IMR-90 (cell line): ENCODE measurements at places on chromosomes 1 and 21. TPM values are rescaled to one million over a fixed set of nuclear protein-coding genes. Genes with fewer than 3 reads are reported as not detected.

DNA sequence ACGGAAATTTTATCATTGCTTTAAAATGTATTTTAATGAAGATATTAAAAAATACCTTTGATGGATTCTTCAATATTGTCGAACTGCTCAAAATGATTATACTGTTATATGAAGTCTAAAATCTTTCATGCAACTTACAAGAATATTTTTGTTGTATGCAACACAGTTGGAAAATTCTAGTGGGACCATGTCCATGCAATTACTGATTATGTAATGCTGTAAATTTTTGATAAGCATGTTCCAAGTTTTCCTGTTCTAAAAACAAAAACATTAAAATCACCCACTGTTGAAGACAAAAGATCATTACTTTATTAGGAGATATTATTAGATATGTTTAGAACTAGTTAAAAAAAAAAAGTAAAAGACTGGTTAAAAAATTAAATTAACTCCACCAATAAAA, 132.8 kb downstream of the NFIA start:
- no peak overlapping the region for H3K27ac ChIP-seq
- H3K27me3 ChIP-seq = no peaks in the 10 kb centered on the region
- H3K4me1 ChIP-seq = no peaks in the 10 kb centered on the region

GRCh38 chr1:88043834-88044233, 640.2 kb upstream of the PKN2 start:
- no peaks in the 10 kb centered on the region for H3K27me3 ChIP-seq
- no peaks in the 10 kb centered on the region for H3K36me3 ChIP-seq
- no peak overlapping the region for H3K4me3 ChIP-seq
- H3K27ac ChIP-seq = no peak overlapping the region

- H3K27me3 ChIP-seq = no peaks in the 10 kb centered on the region; the same call in 1 of the 2 replicates
- no peak for DNase-seq
- H3K4me1 ChIP-seq = no peaks in the 10 kb centered on the region
- no peak overlapping the region for H3K4me3 ChIP-seq
- no peak overlapping the region for H3K27ac ChIP-seq
These were observed 49.0 kb upstream of the DISP3 start for GRCh38 chr1:11429935-11430334.

- H3K4me3 ChIP-seq = no peak overlapping the region
- H3K4me1 ChIP-seq = no peaks in the 10 kb centered on the region
- no peak for DNase-seq
- no peaks in the 10 kb centered on the region for H3K27me3 ChIP-seq
- no peaks in the 10 kb centered on the region for H3K36me3 ChIP-seq
- H3K27ac ChIP-seq = no peak overlapping the region
These were observed 127.3 kb upstream of the PLD5 start for GRCh38 chr1:242651817-242652216.

GRCh38 chr1:229964281-229964680, 102.8 kb upstream of the GALNT2 start:
- no peak overlapping the region for H3K4me3 ChIP-seq
- H3K4me1 ChIP-seq = no peaks in the 10 kb centered on the region
- H3K36me3 ChIP-seq = no peaks in the 10 kb centered on the region
- no peaks in the 10 kb centered on the region for H3K27me3 ChIP-seq
- DNase-seq = no peak
- no peak overlapping the region for H3K27ac ChIP-seq

DNA sequence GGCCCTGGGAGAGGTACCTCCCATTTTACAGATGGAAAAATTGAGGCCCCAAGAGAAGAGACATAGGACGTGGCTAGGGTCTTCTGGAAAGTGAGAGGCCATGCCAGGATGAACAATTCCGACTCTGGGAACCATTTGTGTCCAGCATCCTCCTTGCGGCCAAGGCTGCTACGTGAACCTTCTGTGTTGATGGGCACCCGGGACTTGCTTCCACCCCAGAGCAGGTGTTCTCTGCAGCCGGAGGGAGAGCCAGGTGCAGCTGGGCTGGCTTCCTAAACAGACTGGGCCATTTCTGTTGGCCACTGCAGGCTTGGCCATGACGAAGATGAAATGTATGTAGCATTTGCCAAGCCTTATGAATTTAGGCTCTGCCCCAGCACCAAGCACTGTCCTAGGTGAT, 118.9 kb downstream of the PRDM2 start:
- no peak overlapping the region for H3K4me3 ChIP-seq
- H3K27ac ChIP-seq = no peak overlapping the region
- peaks cover 2% of the 10 kb centered on the region for H3K36me3 ChIP-seq
- no peak for DNase-seq
- H3K27me3 ChIP-seq = no peaks in the 10 kb centered on the region

DNA sequence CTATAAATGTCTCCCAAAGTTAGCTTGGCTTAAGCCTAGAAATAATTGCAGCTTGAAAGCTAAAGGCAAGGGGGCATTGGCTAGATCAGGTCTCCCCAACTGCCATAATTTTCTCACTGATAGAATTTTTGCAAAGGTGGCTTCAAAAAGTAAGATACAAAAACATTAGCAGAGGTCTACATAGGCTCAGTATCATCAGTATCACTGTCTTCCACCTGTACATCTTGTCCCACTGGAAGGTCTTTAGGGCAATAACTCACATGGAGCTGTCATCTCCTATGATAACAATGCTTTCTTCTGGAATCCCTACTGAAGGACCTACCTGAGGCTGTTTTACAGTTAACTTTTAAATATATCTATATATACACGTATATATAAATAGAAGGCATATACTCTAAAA, 14.9 kb downstream of the OSBPL9 start:
- H3K4me1 ChIP-seq = peaks cover 3% of the 10 kb centered on the region
- no peak overlapping the region for H3K27ac ChIP-seq
- no peaks in the 10 kb centered on the region for H3K27me3 ChIP-seq

GRCh38 chr1:76053021-76053420, 21.5 kb upstream of the ST6GALNAC3 start:
- no peak overlapping the region for H3K27ac ChIP-seq
- H3K4me3 ChIP-seq = no peak overlapping the region
- no peaks in the 10 kb centered on the region for H3K4me1 ChIP-seq

DNA sequence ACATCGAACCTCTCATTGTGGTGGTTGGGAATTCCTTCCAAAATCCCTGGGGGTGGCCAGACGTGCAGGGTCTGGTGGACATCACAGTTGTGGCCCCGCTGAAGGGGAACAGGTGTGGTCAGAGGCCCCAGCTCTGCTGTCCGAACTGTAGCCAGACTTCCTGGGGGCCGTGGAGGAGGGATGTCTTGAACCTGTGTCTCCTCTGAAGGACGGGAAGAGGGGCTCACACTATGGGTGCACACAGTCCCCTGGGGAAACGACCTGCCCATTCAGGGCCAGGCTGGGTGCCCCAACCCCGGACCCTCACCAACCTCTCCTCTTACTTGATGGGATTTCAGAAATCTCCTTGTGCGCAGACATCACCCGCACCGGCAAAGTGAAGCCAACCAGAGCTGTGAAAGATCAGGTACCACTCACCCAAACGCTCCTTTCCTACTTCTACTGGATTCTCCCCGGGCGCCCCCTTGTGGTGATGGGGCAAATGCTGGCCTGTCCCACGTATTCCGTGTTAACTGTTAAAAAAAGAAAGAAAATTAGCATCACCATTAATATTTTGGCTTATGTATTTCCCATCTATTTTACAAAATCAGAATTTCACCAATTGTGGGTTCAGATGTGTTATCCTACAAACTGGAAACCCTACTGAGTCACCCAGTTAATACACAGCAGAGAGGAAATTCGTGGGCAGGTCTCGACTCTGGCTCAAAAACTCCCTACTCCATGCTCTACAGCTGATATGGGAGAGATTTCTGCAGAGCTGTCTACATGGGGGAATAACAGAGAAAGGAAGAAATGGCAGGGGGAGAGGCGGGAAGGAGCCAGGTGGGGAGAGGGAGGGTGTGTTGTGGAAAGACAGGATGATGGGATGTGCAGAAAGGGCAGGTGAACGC, 28.1 kb downstream of the PADI4 start:
- H3K27ac ChIP-seq = no peak overlapping the region
- H3K36me3 ChIP-seq = no peaks in the 10 kb centered on the region
- peak; percentile 41 for DNase-seq

DNA sequence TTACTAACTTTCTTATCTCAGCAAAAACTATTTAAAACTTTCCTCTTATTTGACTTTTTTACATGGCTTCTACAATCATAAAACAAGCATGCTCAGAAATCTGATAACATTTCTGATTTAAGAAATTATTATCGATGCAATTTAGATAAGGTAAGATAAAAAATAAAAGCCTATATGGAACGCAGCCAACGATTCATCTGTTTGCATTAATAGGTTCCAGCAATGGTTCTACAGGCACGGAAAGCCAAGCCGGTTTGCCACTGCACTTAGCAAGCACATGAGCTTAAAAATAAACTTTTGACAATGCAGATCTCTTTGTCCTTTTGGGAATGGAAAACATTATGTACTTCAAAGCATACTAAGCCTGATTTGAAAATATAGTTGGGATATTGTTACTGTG, 77.5 kb upstream of the KCNK2 start:
- no peak overlapping the region for H3K27ac ChIP-seq
- peak; percentile 45 for DNase-seq
- H3K4me3 ChIP-seq = no peak overlapping the region
- peaks cover 2% of the 10 kb centered on the region; the same call in 1 of the 2 replicates for H3K4me1 ChIP-seq
- no peaks in the 10 kb centered on the region for H3K27me3 ChIP-seq
- H3K36me3 ChIP-seq = no peaks in the 10 kb centered on the region

DNA sequence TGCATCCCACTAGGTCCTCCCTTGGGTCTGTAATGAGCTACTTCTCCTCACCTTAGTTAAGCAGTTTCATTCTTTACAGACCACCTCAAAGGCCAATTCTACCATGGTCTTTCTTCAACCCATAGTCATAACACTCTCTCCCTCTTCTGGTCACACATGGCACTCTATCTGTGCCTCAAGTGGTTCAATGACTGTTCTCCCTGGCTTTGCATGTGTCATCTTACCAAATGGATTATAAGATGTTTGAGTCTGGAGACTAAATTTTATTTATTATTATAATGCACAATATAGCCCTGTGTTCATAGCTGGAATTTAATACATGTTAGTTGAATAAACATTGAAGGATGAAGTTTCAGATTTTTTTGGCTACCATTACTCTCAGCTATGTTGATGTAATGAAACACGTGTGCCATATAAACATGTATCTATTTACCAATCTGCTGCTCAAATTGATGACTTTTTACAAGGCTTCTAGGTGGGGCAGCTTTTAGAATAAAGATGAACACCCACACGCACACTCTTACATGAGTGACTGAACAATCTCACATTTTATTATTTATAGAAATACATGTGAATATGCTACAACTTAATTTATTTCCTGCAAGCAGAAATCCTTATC, 102.1 kb downstream of the RUNX1 start:
- DNase-seq = peak; percentile 73
- H3K4me3 ChIP-seq = no peak overlapping the region
- no peaks in the 10 kb centered on the region for H3K27me3 ChIP-seq
- H3K27ac ChIP-seq = no peak overlapping the region
- H3K4me1 ChIP-seq = peaks cover 13% of the 10 kb centered on the region

DNA sequence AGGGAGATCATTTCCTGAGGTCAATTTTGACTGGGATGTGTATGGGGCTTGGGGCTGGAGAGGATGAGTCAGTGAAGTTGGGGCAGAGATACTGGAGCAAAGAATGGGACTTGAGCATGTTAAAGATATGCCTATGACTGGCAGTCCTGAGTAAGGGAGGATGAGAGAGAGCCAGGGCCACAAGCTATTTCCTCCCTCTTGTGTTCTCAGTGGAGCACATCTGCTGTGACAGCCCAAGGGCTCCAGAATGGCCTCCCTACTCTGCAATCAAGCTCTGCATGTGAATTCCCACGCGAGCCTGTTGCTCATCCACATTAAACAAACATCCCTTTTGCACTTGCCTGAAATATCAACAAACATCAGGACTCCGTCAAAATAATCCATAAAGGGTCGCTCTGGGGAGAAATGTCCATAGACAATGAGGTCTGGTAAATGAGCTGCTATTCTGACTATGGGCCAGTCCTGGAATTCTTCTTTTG, 9.2 kb downstream of the ADCY10 start:
- peak; percentile 93 for DNase-seq
- H3K36me3 ChIP-seq = no peaks in the 10 kb centered on the region
- H3K4me3 ChIP-seq = no peak overlapping the region

DNA sequence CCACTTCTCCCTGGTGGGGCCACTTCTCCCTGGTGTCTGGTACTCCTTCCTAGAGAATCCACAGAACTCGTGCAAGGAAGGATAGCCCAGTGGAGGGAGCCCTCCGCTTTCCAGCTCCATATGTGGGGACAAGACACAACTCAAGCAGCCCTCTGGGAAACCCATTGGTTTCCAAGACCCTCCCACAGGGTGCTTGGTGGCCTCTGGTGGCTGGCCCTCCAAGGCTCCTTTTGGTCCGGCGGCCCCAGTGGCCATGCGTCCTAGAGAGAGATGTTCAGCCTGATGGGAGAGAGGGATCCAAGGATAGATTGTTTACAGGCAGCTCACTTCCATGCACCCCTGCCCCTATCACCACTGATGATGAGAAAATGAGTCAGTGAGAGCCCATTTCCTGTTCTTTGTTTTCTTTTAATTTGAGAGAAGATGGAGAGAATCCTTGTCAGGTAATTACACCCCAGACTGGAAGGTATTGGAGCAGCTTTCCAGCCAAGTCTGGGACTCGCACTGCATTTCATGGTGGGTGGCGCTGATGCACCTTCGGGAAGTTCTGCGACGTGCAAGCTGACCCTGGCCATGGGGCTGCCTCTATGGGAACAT, 486.2 kb upstream of the VAMP3 start:
- H3K4me1 ChIP-seq = peaks cover 25% of the 10 kb centered on the region
- no peaks in the 10 kb centered on the region for H3K36me3 ChIP-seq
- peak; percentile 59 for DNase-seq
- no peaks in the 10 kb centered on the region for H3K27me3 ChIP-seq
- H3K27ac ChIP-seq = peak overlapping the region; percentile 19; the same call in 1 of the 2 replicates
- no peak overlapping the region for H3K4me3 ChIP-seq

GRCh38 chr1:219185486-219186117, 11.9 kb downstream of the LYPLAL1 start:
- H3K4me3 ChIP-seq = no peak overlapping the region
- H3K27ac ChIP-seq = no peak overlapping the region
- peaks cover 5% of the 10 kb centered on the region; the same call in 1 of the 2 replicates for H3K36me3 ChIP-seq
- peaks cover 5% of the 10 kb centered on the region for H3K4me1 ChIP-seq
- H3K27me3 ChIP-seq = no peaks in the 10 kb centered on the region

SIK1 gene
- 0.54 and 0.83 TPM in 2 replicates for total RNA-seq

ABL2 gene
- 88.3 and 110 TPM in 2 replicates for total RNA-seq

OR14K1 gene
- not detected in 2 replicates for total RNA-seq

GJA4 gene
- not detected in 2 replicates for total RNA-seq

LMX1A gene
- not detected in 2 replicates for total RNA-seq

SH3GLB1 gene
- 22.2 and 30.3 TPM in 2 replicates for total RNA-seq

SPRR4 gene
- total RNA-seq = not detected in 2 replicates

KRTAP19-1 gene
- not detected in 2 replicates for total RNA-seq
